GM13976 (cell line): ENCODE measurements at places on chromosomes 16 and 17.
A peak's percentile ranks its signal among the peaks of the same experiment; 100 is the strongest.

DNA sequence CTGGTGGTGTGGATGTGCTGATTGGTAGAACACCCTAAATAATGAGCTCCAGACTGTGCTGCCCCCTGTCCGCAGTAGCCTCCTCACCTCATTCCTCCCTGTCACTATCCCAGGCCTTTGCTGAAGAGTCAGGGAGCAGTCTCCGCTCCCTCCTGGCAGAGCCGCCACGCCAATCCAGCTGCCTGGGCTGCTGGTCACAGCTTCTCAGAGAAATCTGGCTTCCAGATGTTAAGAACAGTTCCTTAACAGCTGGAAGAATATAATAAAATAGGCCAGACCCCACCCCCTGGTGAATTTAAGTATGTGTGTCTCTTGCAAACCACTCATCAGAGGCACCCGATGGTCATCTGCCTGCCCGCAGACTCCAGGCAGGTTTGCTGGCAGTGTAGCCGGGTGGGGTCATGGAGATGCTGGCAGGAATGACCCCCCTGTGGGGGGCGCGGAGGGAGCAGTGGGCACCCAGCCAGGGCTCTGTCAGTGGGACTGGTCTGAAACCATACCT, 161.0 kb downstream of the CCDC182 start:
- no peak for DNase-seq

GRCh38 chr16:88790312-88791211, 5.5 kb upstream of the PIEZO1 start:
- no peak for DNase-seq

DNA sequence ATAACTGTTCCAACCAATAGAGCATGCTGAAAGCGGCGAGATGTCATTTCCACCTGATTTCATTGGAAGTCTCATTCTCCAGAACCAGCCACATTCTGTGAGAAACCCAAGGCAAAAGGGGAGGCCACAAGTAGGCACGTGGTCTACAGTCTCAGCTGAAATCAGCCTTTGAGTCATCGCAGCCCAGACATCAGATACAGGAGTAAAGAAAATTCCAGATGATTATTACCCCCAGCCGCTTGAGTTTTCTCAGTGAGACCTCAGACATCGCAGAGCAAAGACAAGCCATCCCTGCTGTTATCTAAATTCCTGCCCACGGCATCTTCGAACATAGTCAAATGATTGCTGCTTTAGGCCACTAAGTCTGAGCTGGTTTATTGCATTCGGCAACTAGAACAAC, 23.1 kb downstream of the STAT3 start:
- DNase-seq: no peak

DNA sequence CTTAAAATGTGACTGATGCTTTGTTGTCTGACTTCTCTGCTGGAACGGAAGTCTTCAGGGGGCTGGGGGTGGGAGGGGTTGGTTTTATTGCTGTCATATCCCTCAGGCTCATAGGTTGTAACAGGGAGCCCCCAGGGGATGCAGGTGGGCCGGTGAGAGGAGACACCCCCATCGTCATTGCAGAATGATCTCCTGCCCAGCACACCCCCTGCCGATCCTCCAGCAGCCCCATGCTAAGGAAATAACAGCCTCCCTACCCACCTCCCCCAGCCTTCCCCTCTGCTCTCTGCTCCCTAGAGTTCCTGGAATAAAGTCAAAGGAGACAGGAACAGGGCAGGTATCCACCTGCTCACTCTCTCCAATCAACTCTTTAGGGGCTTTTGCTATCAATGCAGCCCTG, 270.1 kb upstream of the TNRC6C start:
- no peak for DNase-seq

DNA sequence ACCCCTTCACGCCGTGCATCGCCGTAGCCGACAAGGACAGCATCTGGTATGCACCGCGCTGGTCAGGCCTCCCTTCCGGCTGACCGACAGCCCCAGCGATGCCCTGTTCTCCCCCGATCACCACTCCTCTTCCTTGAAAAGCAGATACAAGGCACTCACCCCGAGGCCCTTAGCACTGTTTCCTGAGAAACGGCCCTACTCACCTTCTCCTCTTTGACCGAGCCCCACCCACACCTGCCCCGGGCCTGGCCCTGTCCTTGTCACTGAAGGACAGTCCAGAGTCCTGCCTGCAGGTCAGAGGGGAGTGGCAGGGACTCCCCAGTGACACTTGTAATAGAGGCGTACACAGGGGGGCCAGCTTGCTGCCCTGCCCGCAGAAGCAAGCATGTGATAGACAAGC, 45.9 kb upstream of the CHMP6 start:
- no peak for DNase-seq

GRCh38 chr17:58637011-58637570, 54.8 kb downstream of the TEX14 start:
- DNase-seq: no peak

GRCh38 chr16:31348579-31348978, 6.4 kb upstream of the ITGAX start:
- DNase-seq: no peak

GRCh38 chr16:31268891-31269290, 9.1 kb downstream of the ITGAM start:
- DNase-seq: no peak

GRCh38 chr17:34177642-34178041, 77.4 kb upstream of the CCL2 start:
- DNase-seq: no peak

GRCh38 chr17:75504347-75505151, 10.8 kb downstream of the CASKIN2 start:
- peak; percentile 88 for DNase-seq

DNA sequence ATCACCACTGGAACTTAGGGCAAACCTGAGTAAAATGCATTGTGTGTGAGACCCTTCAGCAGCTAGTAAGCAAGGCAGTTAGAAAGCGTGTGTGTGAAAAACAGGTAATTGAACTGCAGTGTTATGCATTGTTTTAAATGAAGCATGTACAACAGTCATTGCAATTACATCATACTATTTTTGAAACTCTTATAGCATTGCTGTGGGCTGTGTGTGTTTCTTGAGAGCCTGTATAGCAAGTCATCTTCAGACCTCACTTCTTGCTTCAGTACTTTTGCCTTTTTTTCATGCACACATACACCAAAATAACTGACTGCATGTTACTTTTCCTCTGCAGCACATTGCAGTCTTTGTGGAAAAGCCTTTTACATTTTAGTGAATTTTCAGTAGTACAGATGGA, 19.2 kb downstream of the PTRH2 start:
- DNase-seq: no peak

DNA sequence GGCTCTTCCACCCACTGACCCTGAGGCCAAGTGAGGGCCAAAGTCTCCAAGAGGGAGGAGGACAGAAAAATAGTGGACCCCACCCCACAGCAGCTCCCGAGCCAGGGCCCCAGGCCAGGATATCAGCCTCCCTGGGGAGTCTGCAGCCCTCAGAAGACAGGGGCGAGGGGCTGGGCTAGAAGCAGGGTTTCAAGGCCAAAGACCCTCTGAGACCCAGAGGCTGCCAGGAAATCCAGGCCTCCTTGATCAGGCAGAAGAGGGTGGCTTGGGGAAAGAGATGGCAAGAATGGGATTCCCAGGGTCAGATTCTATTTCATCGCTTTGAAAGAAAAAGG, 156.1 kb downstream of the ZNF423 start:
- DNase-seq: no peak

- no peak for DNase-seq
Measured at GRCh38 chr16:24535827-24536226, 3.5 kb upstream of the RBBP6 start.

- DNase-seq: no peak
Measured at GRCh38 chr17:50381920-50382319, 8.9 kb downstream of the EME1 start.
